ENCODE measurements at places on chromosomes 7 and 10. TPM values are rescaled to one million over a fixed set of nuclear protein-coding genes. Genes with fewer than 3 reads are reported as not detected.

The SRRM3 gene
- 1.3 TPM for total RNA-seq

The ADRA2A gene
- 4.9 TPM for total RNA-seq

The DNMBP gene
- 19.0 TPM for total RNA-seq

GRCh38 chr7:139784648-139785047 lies 6.8 kb upstream of the HIPK2 start:
- H3K36me3 ChIP-seq: no peaks in the 10 kb centered on the region
- no peaks in the 10 kb centered on the region for H3K27me3 ChIP-seq
- H3K4me1 ChIP-seq: no peaks in the 10 kb centered on the region

DNA sequence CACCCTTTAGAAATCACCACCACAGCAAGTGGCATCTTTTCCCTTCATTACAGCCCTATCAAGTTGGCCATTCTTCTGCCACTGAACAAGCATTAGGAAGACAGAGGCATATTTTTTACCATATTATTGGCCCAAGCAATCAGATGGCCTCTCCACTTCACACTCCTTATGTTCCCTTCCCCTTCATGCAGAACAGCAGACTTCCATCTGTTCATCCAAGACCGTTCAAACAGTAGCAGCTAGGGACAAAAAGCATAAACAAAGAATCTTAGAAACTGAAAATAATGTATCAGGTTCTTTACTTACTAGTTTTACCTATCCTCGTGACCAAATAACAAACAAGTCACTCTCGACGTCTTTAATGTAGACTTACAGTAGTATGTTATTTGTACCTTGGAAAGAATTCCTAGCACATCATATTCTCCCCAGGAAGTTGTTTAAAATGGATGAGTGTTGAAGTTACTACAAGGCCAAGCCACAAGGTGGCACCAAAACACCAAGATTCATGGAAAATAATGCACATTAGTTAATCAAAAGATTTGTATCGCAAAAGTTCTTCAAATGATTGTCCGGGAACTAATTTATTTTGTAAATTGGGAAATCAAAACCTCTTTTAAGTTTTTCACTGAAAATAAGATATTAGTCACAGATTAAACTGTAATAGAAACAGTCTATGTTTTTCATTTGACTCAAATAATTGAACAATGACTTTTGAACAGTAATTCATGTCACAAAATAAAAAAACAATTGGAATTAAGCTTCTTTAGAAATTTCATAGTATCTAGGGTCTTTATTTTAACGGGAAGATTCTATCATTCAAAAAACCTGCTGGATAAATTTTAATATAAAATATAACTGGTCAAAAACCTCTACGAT lies 112.1 kb downstream of the VPS41 start:
- H3K4me3 ChIP-seq: no peak overlapping the region
- DNase-seq: peak; percentile 36
- H3K36me3 ChIP-seq: no peaks in the 10 kb centered on the region
- H3K27ac ChIP-seq: no peak overlapping the region

DNA sequence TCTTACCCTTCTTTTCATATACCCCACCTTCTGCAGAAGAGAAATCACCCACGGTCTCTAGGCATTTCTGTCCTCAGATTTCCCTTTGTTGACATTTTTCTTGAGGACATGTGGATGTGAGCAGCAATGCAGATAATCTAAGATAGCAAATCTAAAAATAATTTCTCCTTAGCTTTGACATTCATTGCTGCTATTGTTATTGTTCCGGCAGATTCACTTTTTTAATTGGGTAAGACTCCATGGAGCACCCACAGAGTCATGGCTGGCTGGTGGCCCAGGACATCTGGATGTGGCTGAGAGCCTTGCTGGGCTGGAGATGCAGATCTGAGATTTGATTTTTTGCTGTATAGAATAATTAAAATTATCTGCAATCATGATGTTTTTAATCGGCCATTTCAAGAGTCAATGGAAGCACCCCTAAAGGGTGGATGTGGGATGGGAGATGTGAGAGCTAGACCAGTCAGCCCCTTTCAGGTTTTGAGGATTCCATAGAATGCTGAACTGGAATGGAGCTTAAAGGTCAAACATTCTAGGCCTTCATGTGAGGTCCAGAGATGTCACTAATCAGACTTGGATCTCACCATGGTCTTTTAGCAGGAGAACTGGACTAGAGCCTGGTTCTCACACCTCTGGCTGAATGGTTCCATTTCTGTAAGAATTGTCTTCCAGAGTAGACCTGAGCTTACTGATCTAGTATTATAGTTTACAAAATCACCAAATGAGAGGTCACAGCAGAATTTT lies 37.5 kb downstream of the TAS2R41 start:
- no peaks in the 10 kb centered on the region for H3K4me1 ChIP-seq
- no peaks in the 10 kb centered on the region for H3K36me3 ChIP-seq
- H3K27me3 ChIP-seq: no peaks in the 10 kb centered on the region
- DNase-seq: no peak

DNA sequence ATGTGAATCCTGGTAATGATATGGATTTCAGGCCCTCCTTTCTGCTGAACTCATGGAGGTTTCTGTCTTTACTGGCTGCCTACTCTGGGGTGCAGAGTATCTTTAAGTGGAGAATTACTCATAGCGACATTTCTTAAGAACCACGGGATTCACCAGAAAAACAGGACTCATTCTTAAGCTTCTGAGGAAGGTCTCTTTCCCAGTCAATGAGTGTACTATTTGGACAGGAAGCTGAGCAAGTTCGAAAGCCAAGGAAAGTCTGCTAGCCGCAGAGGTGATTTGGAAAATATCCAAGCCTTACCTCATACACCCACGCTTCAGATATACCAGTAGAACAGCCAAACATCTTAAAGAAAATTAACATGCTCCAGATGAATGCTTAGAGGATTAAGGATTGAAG lies 377.6 kb upstream of the MYO3A start:
- no peaks in the 10 kb centered on the region for H3K27me3 ChIP-seq
- DNase-seq: no peak
- H3K27ac ChIP-seq: no peak overlapping the region
- H3K36me3 ChIP-seq: no peaks in the 10 kb centered on the region

DNA sequence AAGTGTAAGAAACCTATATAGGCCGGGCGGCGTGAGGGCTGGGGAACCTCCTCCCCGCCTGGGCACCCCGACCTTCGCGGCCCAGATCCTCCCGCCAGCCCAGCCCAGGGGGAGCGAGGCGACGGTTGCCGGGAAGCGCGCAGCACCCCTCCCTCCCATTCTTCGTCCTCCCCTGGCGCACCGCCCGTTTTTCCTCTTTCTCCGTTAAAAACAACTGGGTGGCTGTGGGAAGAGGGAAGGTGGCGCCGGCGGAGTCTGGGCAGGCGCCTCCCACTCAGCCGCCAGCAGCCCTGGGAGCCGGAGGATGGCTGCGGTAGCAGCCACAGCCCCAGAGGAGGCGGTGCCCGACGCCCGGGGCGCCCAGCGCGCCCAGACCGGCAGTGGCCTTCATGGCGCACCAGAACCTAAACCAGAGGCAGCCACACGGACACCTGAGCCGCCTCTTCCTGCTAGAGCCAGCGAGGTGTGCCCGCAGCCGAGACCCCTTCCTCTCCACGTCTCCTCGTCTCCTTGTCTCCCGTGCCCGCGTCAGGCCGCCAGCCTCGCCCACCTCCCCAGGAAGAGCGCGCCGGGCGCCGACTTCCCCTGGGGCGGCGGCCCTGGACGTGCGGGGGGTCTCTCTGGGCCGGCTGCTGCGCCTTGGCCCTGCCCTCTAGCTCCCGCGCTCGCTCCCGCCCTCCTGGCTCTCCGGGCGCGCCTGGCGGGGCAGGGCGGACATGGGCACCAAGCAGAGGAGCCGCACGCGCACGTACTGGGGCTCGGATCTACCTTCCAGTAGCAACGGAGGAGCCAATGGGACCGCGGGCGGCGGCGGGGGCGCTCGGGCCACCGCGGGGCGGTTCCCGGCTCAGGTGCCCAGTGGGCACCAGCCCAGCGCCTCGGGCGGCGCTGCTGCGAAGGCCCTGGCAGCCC lies 32.8 kb upstream of the SFTPD start:
- H3K27me3 ChIP-seq: no peaks in the 10 kb centered on the region
- peak; percentile 35 for DNase-seq
- H3K4me1 ChIP-seq: peaks cover 4% of the 10 kb centered on the region
- no peaks in the 10 kb centered on the region for H3K36me3 ChIP-seq

The CCDC7 gene
- 103 TPM for total RNA-seq

DNA sequence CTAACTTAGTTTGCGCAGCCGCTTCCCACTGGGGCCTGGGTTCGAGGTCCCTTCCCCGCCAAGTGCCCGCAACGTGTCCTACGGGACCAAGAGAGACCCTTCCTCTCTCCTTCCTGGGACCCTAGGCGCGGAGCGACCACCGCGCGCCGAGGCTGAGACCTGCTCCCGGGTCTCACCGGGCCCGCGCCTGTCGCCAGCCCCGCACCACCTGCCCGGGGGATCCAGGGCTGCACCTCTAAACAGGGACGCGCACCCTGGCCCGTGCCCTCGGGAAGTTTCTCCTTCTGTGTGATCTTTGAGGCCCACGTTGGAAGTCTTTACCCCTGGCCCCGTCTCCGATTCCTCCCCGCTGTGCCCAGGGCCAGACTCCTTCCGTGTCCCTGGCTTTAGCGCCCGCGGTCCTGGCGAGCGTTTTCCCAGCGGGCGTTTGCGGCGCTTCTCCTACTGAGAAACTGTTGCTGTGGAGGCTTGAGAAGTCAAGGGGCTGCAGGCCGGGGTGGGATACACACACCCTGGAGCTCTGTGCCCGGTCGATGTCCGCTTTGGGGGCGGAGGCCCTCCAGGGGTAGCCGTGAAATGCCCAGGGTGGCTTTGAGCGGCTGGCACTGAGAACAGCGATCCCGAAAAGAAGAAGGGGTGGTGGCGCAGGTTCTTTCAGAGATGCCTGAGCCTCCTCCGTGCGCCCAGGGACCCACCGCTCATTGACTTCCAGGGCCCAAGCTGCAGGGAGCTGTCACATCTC lies 575 bp downstream of the PLPP4 start:
- DNase-seq: no peak
- no peak overlapping the region for H3K27ac ChIP-seq
- no peaks in the 10 kb centered on the region for H3K36me3 ChIP-seq
- H3K4me3 ChIP-seq: peak overlapping the region; percentile 15
- peaks cover 11% of the 10 kb centered on the region for H3K27me3 ChIP-seq
- no peaks in the 10 kb centered on the region for H3K4me1 ChIP-seq

The FAM180A gene
- total RNA-seq: 12.6 TPM

The MCM10 gene
- not detected for total RNA-seq

DNA sequence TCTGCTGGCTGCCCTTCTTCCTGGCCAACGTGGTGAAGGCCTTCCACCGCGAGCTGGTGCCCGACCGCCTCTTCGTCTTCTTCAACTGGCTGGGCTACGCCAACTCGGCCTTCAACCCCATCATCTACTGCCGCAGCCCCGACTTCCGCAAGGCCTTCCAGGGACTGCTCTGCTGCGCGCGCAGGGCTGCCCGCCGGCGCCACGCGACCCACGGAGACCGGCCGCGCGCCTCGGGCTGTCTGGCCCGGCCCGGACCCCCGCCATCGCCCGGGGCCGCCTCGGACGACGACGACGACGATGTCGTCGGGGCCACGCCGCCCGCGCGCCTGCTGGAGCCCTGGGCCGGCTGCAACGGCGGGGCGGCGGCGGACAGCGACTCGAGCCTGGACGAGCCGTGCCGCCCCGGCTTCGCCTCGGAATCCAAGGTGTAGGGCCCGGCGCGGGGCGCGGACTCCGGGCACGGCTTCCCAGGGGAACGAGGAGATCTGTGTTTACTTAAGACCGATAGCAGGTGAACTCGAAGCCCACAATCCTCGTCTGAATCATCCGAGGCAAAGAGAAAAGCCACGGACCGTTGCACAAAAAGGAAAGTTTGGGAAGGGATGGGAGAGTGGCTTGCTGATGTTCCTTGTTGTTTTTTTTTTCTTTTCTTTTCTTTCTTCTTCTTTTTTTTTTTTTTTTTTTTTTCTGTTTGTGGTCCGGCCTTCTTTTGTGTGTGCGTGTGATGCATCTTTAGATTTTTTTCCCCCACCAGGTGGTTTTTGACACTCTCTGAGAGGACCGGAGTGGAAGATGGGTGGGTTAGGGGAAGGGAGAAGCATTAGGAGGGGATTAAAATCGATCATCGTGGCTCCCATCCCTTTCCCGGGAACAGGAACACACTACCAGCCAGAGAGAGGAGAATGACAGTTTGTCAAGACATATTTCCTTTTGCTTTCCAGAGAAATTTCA lies 1.7 kb downstream of the ADRB1 start:
- no peak for DNase-seq
- no peaks in the 10 kb centered on the region for H3K4me1 ChIP-seq
- H3K4me3 ChIP-seq: no peak overlapping the region
- H3K27me3 ChIP-seq: peaks cover 4% of the 10 kb centered on the region
- no peak overlapping the region for H3K27ac ChIP-seq
- no peaks in the 10 kb centered on the region for H3K36me3 ChIP-seq

The OGDH gene
- 97.6 TPM for total RNA-seq

The PVRIG gene
- total RNA-seq: 0.21 TPM

DNA sequence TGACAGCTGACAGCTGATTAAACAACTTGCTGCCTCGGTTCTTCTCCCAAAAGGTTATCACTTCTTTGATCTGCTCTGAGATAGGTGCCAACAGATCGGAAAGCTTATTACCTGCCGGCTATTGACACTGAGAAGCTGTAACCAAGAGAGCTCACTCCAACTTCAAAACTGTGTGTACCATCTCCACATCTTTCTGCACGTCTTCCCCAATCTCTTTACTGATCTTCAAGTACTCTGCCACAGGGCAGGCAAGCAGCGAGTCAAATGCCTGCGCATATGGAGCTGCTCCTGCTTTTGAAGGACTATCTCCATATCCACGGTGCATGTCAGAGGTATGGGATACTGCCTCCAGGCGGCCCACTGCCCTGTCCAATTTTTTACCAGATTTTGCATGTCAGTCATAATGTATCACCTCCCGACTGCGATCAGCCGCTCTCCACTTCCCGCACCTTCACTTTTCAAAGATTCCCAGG lies 352 bp upstream of the ZNF485 start:
- peak overlapping the region; percentile 44 for H3K27ac ChIP-seq
- no peak for DNase-seq
- no peaks in the 10 kb centered on the region for H3K36me3 ChIP-seq

- no peak for DNase-seq
- H3K27ac ChIP-seq: no peak overlapping the region
- no peaks in the 10 kb centered on the region for H3K4me1 ChIP-seq
- H3K36me3 ChIP-seq: no peaks in the 10 kb centered on the region
Observed at GRCh38 chr10:8054244-8054493, 319 bp upstream of the GATA3 start.

The LAMB1 gene
- total RNA-seq: 87.9 TPM

Measured in uterus (tissue), 4 donors.